ENCODE measurements at places on chromosomes 5 and 9.

DNA sequence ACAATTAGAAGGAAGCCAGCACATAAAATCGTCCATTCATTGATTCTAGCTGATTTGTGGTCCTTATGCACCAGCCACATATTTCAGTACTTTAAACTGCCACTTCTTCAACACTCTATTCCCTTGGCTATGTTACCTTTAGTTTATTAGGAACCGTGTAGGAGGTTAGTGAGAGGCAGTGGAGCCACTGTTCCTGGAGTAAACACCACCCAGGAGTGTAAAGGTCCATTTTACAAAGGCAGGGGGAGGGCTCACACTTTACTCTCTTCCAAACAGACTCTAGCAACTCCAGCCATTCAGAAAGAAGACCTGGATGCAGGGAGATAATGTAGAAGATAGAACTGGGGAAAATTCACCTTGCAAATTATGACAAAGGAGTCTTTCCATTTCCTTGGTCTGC, 170.2 kb upstream of the RPS23 start:
- no peak for DNase-seq

DNA sequence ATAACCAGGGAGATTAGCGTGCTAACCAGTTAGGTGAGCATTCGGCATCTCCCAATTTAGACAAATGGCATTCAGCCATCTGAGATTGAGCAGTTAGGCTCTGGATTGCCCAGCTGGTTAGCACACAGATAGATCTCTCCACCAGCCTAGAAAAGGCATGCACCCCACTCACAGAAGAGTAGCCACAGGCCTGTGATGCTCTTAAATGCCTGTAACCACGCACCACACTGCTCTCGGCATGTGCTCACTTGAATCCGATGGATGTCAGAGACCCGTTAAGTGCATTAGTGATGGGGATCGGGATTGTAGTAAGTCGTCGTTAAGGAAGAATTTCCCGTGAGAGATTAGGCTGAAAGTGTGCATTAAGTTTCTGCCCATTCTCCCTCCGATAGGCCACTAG, 23.0 kb downstream of the MARCHF6 start:
- no peak for DNase-seq

- no peak for DNase-seq
Observed at GRCh38 chr5:82657033-82657699, 379.0 kb upstream of the RPS23 start.

DNA sequence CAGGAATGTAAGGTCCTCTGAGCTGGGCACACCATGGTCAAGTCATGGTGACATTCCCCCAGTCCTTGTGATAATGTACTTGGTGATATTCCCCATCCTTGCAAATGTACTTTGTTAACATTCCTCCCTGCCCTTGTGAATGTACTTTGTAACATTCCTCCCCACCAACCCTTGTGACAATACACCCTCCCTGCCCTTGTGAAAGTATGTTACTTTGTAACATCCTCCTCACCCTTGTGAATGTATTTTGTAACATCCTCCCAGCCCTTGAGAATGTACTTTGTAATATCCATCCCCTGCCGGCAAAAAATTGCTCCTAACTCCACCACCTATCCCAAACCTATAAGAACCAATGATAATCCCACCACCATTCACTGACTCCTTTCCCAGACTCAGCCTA, 53.3 kb downstream of the RAPGEF6 start:
- DNase-seq = no peak

- DNase-seq = peak; percentile 5
Observed at GRCh38 chr5:1380011-1380817, 35.3 kb upstream of the CLPTM1L start.

DNA sequence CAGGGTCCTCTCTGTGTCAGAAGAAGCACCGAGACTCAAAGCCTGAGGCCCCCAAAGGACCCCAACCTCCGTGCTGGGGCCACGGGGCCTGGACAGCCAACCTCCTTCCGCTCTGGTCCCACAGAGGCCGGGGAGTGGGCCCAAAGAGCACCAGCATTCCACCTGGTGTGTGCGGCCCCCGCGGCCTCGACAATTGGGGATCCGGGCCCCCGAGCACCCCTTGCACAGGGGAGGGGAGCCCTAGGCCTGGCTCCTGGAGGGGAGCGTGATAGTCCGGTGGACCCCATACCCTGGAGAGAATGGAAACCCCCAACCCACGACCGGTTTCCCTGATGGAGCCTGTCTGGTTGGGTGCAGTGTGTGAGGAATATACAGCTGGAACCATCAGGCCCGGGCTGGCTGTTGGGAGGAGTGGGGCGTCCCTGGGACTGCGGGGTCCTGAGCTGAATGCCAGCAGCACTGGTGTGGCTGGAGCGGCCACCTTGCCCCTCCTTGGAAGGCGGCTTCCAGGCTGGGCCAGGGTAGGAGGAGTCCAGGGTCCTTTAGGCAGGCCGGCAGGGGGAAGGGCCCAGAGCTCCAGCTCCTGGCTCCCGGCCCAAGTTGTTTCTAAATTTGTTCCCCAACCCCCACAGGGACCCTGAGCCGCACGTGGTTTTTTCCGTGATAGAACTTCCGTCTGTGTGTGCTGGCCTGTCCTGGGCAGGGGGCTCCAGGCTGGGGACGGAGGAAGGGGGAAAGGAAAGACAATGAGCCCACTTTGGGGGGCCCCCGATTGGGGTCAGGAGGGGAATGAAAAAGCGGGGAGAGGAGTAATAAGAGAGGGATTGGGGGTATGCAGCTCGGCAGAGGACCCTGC, 825 bp upstream of the TOR4A start:
- DNase-seq = no peak

GRCh38 chr5:42915306-42915866, 103.7 kb upstream of the SELENOP start:
- DNase-seq = no peak

- DNase-seq = no peak
Observed at GRCh38 chr9:111056538-111056937, 18.3 kb upstream of the LPAR1 start.

- no peak for DNase-seq
Observed at GRCh38 chr9:131854334-131854733, 114.5 kb upstream of the RAPGEF1 start.

DNA sequence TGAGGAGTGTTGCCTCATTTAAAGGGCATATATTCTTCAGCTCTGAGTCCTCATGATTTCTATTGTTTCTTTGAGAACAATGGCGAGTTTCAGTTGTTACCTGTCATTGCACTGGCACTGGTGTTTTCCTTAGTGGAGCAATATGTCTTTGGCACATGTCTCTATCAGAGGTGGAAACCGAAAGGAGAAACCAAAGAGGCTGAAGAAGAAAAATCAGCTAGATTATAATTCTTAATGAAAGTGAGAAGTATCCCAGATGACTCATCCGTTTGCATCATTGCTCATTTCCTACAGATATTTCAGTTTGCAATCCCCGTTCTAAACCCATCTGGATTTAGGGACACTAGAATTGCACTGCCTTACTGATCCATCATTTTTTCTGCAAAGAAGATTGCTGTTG, 324.6 kb downstream of the TMEM232 start:
- no peak for DNase-seq

DNA sequence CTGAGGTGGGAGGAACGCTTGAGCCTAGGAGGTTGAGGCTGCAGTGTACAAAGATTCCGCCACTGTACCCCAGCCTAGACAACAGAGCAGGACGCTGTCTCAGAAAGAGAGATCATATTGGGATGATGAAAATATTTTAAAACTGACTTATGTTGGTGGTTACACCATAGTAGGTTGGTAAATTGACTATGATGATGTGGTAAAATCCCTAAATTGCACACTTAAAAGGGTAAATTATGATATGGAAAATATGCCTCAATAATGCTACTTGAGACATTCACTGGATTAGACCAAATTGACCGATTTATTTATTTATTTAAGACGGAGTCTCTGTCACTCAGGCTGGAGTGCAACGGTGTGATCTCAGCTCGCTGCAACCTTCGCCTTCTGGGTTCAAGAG, 21.9 kb upstream of the TOR1B start:
- no peak for DNase-seq

DNA sequence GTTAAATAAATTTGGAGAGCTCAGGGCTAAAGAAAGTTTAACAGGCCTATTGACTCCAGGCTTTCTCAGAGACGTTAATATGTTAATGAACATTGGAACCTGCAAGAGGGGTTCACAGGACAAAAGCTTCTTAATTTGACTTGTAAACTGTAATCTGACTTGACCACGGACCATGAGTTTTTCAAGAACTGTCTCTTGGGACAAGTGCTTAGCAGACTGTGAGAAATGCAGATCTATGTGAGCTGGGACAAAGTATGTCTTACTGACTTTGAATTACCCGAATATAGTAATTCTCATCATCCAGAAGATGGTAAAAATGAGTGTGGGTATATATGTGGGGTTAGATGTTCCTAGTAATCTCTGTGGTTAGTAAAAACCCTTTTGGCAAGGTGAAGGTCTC, 186.6 kb downstream of the ATP10B start:
- no peak for DNase-seq

- peak; percentile 13 for DNase-seq
Observed at GRCh38 chr9:4117835-4118610, 181.8 kb downstream of the GLIS3 start.

DNA sequence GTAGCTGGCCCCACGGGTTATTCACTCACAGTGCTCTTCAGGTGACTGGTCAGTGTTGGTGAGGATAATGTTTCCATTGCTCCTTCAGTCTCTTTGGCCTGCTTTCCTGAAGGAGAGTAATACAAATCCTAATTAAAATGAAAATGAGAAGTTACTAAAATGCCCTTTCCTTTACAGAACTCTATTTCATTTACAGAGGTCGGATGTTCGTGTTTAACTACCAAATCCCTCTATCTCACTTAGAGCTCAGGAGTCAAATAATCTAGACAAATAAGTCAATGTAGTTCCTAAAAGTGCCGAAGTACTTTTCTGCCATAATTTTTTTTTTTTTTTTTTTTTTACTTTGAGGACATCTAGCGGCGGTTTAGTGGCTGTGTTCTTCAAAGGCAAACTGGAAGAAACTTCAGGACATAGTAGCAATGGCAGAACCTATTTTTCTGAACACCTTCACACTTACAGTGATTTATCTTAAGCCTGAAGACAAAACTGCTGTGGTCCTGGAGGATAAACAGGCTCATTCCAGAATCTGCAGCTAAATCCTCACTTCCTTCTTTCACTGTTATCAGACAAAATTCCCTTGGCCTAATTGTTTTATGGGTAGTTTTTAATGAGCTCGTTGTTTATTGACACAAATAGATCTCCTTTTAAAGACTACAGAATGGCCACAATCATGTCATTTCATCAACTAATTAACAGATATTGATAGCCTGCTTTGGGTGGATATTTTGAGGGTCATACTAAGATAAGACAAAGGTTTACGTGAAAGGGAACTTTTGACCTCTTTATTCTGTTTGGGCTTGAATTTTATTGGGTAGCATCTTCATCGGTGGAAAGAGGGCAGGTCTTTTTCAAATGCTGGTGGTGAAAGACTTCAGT, 207.6 kb upstream of the DMRTA1 start:
- DNase-seq = no peak

DNA sequence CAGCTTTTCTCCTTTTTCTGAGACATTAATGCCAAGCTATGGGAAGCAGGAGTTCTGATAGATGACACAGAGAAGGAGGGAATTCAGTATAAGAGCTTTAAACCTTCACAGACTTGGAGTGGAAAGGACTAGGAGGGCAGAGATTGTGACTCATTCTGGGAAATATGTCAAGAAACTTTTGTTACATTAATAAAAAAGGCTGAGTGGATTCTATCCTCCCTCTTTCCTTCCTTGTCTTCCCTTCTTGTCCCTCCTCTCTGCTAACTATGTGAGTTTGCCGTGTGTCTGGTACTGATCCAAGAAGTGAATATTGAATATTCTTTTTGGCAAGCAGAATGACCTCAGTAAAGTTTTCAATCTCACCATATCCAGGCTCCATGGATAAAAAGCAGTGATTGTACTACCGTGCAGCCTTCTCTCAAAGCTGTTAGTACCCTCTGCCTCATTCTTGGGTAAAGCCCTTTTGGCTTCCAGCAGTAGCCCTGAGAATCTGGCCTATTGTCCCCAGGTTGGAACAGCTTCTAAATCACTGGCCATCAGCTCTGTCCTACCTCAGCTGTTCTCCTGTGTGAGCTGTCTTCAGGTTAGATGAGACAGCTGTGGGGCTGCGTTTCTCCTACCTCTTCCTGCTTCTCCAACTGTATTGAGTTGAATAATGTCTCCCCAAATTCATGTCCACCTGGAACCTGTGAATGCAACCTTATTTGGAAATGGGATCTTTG, 73.9 kb downstream of the ATG10 start:
- no peak for DNase-seq

- no peak for DNase-seq
Observed at GRCh38 chr9:131625790-131626670, 80.7 kb downstream of the PRRT1B start.

GRCh38 chr5:157225469-157226422, 40.2 kb upstream of the CYFIP2 start:
- DNase-seq = no peak

DNA sequence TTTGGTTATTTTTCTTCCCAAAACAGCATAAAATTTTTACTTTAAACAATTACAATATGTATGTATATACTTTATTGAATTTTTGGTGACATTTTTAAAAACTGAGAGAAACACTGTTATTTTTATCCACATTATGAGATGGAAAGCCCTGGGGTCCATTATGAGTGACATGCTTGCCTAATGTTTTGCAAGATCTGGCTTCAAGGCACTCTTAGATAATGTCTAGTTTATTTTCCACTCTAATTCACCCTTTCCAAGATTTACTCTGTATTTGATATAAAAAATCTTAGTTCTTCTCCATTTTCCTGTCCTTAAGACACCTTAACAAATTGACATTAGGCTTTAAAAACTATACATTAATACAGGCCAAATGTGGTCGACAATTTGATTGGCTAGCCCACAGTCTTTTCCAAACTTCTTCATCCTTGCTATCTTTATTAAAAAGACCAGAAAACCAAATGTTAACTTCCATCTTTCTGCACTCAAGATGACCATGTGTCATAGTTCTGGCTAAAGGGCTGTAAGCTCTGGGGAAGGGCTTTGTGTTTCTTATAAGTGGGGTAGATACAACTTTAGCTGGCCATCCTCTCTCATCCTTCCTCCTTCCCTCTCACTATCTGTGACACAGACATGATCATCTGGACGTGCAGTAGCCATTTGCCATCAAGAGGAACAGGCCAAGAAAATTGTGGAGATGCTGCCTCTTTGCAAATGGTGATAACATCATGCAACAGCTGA, 561.1 kb downstream of the PDE4D start:
- DNase-seq = no peak

GRCh38 chr5:124453221-124454051, 293.0 kb downstream of the ZNF608 start:
- no peak for DNase-seq

- DNase-seq = peak; percentile 99
Observed at GRCh38 chr9:37465249-37466036, at the start of gene ZBTB5. TSS of gene ZBTB5 (minus strand) at chr9:37465450. CDS start at chr9:37442551, 22,899 bp downstream.

GRCh38 chr5:69484891-69485290, 7.7 kb upstream of the OCLN start:
- DNase-seq = no peak

DNA sequence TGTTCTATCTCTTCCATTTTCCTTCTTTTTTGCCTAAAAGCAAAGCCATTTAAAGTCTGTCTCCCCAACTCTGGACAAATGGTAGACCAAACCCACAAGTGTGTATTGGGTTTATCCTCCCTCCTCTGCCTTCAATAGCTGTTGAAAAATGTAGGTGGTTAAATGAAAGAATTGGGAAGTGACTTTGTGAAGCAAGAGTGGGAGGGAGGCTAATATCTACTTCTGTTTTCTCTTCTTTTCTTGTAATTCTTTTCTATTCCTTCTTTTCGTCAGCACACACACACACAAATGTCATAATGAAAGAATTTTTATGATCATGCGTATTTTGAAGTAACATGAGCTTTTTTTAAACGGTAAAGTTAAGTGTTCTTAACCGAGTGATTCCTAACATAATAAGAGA, 3.8 kb downstream of the CCDC152 start:
- no peak for DNase-seq

- no peak for DNase-seq
Observed at GRCh38 chr5:76332102-76332501, 71.0 kb upstream of the IQGAP2 start.
